ENCODE measurements at places on chromosomes 5 and 9.
A peak's percentile ranks its signal among the peaks of the same experiment; 100 is the strongest.

- DNase-seq = no peak
Measured at GRCh38 chr9:136711751-136712689, at the start of gene DIPK1B. Gene DIPK1B, plus strand, starts transcription at chr9:136712572. Its CDS starts 94 bp downstream, at chr9:136712666.

- DNase-seq = no peak
Measured at GRCh38 chr5:37916525-37916924, 76.7 kb upstream of the GDNF start.

GRCh38 chr9:107935931-107936330, 446.4 kb upstream of the KLF4 start:
- DNase-seq = no peak

DNA sequence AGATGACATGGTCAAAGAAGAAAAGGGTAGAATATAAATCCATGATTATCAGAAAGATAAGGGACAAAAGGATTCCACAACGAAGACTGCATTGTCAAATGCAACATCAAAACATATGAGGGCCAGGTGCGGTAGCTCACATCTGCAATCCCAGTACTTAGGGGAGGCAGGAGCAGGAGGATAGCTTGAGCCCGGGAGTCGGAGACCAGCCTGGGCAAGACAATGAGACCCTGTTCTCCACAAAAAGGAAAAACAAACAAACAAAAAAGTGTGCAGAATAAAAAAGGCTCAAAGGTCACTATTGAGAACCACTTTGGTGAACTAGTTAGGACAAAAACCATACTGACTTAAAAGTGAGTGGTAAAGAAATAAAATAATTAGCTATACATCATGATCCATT, 60.2 kb upstream of the NR5A1 start:
- DNase-seq = no peak

- no peak for DNase-seq
Measured at GRCh38 chr5:81675420-81675819, 75.5 kb downstream of the SSBP2 start.

DNA sequence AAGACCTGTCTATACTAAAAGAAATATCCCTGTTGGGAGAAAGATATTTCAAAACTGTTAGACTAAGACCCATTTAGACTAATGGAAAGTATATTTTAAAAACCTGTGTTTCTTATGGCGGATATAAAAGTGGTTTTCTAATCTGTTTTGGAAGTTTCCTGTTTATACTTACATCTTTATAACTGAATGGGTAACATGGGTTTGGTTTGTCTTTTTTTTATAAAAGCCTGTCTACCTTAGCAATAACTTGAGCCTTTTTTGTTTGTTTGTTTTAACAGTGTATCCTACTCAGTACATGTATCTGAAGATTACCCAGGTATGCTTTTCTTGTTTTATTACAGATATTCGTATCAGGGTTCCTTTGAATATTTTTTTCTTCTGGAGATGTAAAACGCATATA, 83.4 kb downstream of the PARP8 start:
- DNase-seq = no peak

GRCh38 chr5:58974083-58974482, 391.2 kb downstream of the RAB3C start:
- DNase-seq = no peak

DNA sequence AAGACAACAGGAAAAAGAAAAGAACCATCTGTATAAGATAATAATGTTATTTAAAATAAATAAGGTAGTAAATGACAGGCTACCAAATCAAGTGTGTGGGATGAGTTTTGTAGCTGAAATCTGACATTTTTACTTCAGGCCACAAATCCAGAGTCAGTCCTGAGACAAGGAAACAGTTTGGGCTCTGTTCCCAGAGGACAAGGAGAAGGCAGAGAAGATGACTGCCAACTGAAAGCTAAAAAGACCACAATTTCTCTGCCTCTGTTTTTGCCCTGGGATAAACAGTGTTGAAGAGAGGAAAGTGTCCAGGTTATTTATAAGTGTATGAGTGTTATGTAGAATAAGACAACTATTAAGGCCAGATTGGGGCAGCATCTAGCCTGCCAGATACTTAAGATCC, 180.5 kb downstream of the NFIB start:
- no peak for DNase-seq

- DNase-seq = no peak
Measured at GRCh38 chr5:53972314-53972713, 338.1 kb downstream of the ARL15 start.

GRCh38 chr9:83656952-83657351, 34.0 kb downstream of the IDNK start:
- no peak for DNase-seq

DNA sequence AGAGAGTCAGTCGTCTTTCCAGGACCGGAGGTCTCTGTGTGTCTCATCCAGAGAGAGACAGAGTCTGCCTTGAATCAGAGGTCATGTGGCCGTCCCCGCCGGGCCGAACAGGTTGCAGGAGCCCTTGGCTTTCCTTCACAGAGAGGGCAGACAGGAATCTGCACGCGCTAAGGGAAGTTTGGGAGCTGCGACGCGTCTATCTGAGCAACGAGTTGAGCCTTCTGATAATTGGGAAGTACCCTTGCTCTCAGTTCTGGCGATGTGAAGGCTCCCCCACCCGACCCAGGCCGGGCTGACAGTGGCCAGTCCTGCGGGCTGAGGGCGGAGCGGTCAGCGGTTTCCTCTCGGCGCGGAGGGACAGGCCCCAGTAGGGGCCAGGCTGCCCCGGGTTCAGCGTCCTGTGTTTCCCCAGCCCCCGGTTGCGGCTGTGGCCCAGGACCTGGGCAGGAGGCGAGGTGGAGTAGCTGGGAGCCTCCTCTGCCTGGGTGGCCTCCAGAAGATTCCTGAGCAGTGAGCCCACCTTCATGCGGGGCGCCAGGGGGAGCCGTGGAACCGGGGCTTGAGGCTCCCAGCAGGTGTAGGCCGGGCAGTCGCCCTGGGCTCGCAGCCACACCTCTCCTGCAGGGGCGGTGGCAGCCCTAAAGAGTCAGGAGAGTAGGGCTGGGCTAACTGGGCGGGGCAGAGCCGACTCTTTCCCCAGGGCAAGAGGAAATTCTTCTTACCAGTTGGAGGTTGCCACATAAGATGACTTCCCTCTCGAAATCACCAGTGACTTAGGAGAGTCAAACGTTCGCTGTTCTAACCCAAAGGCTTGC, 13.9 kb downstream of the NR2F1 start:
- no peak for DNase-seq

- no peak for DNase-seq
Measured at GRCh38 chr9:107039542-107039941, 176.6 kb downstream of the ZNF462 start.

GRCh38 chr5:28398185-28398584, 1359.8 kb upstream of the CDH9 start:
- DNase-seq = no peak

DNA sequence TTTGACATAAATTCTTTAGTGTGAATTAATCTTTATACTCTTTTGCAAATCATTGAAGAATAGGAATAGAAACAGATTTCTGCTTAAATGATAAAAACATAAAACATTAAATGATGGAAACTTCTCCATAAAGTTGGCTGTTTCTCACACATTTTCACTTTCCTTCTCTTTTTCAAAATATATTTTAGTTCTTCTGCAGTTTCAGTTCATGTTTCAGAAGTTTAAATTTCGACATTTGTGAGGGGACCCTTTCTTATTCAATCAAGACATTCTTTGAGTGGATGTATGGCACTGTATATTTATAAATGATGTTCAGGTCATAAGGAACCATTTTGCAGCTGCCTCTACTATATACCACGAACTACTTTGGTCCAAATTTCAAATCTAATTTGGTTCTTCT, 34.6 kb downstream of the TNFAIP8 start:
- no peak for DNase-seq

DNA sequence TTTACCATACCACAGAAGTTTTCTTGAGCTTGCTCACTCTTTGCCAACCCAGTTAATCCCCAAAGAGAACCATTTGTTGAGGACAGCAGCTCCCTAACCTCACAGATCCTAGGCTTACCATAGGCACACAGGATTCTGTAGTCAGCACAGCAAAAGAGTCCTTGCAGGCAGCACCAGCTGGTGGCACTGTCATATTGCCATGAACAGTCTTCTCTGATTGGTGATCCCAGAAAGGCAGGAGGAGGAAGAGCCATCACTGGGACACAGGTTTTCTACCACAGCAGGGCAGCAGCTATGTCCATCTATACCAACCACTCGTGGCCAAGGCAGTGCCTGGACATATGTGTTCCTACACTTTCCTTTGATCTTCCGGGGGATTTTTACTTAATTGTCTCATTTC, 297.1 kb upstream of the CD180 start:
- peak; percentile 61 for DNase-seq

GRCh38 chr9:32735476-32735875, 47.9 kb upstream of the TMEM215 start:
- DNase-seq = peak; percentile 25

DNA sequence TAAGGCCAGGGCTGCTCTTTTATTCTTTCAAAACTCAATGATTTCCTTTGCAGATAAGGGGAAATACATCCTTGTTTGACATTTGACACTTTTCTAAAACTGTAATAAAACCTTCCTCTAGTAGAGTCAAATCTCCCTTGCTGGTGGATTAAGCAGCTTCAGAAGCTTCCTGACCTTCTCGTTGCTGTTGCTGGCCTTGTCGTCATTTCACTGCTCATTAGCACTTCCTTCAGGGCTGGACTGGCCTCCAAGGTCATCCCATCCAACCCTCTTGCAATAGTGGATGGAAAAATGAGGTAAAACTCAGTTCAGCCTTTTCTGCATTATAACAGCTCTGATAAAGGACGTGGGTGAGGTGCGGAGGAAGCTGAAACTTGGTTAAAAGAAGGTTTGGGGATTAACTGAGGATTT, 1.1 kb upstream of the ADAMTSL1 start:
- DNase-seq = peak; percentile 38

DNA sequence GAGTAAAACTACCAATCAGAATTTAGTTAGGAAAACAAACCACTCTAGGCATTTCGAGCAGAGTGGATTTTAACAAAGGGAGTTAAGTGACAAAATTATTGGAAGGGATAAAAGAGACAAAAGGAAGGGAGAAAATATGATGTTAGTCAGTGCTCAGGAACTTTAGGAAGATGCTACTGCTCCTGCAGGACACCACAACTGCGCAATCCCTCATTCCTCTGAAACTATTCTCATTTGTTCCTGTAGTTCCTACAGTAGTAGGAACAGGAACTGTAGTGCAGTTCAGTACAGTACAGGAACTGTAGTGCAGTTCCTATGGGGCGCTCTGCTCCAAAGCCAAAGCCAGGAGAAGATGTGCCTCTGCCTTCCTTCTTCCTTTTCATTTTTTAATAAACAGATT, 29.9 kb upstream of the MEGF10 start:
- no peak for DNase-seq

DNA sequence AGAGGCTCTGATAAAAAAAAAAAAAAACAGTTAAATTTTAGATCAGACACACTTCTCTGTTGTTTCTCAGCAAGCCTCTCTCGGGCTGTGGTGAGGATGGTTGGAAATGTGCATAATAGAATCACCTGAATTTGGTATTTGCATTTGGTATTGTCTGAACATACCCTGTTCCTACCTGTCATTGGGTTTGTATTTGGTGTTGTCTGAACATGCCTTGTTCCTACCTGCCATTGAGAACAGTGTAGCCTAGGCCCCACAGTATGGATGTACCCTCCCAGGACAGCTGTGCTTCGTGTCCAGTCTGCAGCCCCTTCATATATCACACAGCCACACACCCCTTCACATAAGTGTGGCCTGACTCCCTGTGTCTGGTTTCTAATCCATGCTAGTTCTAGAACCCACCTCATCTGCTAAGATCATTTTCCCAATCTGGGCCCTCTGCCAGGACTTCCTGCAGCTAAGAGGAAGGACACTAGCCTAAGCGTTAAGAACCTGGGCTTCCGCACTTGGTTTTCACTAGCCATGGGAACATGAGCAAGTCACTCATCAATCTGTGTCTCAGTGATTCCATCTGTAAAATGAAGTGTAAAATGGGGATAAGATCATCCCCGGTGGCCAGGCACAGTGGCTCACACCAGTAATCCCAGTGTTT, 49.2 kb downstream of the ITGA2 start:
- DNase-seq = no peak
